RWPE1 (cell line): ENCODE measurements at places on chromosomes 7 and 10.

DNA sequence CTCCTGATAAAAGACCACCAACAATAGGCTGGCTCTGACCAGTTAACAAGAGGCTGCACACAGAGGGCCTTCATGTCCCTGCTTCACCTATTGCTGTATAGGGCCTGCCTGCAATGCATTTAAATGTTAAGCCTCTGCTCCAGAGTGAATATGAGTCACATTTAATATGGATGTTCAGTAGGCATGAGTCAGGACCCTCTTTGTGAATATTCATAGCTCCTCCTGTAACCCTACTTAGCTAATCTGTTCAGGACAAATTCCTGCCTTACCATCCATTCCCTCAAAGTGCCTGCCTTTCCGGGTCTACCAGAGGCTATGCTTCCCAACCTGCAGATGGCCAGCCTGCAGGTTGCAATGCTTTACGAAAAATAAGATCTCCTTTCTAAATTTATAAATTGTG lies 32.5 kb downstream of the ARHGAP22 start:
- no peak for DNase-seq

DNA sequence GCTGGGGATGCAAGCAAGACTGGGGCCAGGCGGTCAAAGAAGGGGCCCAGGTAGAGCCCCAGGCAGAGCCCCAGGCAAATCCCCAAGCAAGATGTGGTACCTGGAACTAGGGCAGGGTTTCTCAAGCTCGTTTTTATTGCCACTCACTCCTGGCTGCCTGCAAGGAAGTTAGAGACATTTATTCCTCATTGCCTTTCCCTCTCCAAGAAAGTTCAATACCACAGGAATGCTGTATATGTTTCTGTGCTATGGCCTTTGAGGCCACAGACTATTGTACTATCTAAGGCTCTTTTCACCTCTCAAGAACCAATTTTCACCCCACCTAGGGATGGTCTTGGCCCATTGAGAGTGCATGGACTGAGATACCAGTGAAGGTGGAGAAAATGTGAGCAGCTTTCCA lies 71.3 kb downstream of the TACC2 start:
- DNase-seq: no peak

DNA sequence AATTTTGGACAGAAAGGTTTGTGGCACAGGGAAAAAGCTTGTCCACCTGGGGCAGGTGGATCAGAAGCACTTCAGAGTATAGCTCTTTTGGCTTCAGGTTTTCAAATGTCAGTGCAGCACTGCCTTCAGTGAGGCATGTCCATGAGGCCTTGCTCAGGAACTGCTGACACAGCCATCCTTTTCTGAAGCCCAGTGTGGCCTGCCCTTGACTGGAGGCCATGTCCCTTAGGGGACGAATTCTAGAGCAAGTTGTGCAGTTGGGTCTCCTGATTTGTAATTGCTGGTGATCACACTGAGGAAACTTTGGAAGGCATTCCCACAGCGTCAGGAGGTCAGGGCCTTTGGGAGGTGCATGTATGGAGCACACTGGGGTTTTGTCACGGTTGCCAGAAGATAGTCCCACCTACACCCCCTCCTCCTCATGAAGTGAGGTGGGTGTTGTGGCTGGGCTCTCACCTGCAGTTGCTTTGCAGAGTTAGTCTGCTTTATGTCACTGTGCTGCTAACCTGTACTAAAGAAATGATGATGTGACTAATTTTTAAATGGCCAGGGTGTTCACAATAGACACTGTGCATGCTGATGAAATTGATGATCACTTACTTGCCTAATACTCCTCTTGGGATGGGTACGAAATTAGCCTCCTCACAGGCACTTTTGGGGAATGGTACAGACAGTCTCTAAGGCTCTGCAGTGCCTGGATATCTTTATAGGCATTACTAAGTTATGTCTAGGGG lies 41.7 kb downstream of the OGDH start:
- no peak for DNase-seq

DNA sequence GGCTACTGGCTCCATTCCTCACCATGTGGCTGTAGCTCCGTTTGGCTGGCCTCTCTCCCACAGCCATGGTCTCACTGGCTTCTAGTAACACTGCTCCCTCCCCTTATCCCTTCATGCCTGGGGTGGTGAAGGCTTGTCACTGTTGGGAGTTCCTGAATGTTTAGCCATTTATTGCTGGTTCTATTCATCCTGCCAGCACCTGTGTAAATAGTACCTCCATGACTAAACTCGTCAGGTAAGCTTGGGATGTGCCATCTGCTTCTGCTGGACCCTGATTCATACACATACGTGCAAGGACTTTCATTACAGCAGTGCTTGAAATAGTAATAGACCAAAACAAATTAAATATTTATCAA lies 61.6 kb downstream of the CCDC71L start:
- DNase-seq: peak; percentile 9

- no peak for DNase-seq
These were observed 6.4 kb downstream of the HOXA13 start for GRCh38 chr7:27193335-27194001.

GRCh38 chr7:80611779-80612178 lies 26.7 kb upstream of the CD36 start:
- no peak for DNase-seq

DNA sequence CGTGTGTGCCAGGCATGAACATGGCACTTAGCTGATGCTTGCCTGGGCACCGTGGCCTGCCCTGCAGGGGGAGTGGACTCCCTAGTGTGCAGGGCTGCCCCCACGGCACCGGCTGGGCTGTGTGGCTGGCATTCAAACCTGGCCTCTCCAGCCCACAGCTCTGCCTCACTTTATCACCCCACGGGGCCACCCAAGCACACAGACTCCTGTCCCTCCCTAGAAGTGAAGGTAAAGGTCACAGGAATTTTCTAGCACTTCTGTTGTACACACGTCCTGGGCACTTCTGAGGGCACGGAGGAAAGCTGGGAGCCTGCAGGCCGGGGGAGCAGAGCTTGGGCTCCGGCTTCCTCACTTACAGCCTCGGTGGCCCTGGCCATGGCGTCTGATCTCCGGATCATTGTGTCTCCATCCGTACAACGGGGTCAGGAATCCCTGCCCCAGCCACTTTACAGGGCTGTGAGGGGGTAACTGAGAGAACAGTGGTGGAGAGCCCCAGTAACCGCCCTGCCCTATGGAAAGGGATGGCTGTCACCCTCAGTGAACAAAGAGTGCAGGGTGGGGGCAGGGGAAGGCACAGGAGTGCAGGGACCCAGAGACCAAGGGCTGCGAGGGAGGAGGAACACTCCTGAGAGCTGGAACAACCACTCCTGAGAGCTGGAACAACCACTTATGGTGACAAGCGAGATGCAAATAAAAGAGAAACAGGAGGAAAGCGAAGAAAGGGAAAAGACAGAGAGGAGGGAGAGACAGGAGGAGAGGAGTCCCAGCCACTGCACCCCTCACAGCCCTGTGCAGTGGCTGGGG lies 3.9 kb upstream of the PYROXD2 start:
- no peak for DNase-seq

DNA sequence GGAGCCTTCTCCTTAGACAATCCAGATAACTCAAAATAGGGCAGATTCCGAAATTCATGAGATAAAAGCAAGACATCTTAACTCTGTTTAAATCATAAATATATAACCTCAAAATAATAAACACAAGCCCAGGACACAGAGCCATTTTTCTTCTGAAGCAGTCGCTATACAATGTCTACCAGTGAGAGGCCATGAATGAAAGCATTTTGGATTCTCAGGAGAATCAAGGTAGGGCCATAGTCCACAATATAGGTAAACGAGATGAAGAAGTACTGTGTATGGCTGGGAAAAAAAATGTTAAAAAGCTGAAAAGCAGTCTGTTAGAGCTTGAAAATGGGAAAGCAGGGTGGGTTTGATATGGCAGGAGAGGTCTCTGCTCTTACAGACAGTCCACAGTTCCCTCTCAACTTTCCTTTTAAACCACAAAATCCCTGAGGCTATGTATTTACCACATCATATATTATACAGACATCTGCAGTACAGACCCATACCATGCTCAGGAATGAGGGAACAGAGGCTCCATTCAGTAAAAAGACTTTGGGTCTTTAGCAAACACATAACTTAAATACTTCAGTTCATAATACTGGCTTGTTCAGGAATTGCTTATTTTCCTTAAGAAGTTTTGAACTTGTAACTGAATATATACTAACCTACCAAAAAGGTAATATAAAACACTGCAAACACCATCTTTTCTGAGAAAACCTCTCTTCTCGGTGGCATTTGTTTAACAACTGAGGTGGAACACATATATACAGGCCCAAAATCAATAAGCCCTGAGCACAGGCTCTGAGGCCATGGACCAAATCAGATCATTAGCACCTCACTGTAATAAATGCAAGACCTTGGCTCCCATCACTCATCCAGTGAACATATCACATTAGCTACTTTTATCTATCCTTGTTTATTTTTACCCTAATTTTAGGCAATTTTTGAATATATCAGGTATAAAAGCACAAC lies 109.3 kb downstream of the SORBS1 start:
- peak; percentile 22 for DNase-seq

- no peak for DNase-seq
These were observed 342.7 kb downstream of the GRID1 start for GRCh38 chr10:86023931-86024280.

DNA sequence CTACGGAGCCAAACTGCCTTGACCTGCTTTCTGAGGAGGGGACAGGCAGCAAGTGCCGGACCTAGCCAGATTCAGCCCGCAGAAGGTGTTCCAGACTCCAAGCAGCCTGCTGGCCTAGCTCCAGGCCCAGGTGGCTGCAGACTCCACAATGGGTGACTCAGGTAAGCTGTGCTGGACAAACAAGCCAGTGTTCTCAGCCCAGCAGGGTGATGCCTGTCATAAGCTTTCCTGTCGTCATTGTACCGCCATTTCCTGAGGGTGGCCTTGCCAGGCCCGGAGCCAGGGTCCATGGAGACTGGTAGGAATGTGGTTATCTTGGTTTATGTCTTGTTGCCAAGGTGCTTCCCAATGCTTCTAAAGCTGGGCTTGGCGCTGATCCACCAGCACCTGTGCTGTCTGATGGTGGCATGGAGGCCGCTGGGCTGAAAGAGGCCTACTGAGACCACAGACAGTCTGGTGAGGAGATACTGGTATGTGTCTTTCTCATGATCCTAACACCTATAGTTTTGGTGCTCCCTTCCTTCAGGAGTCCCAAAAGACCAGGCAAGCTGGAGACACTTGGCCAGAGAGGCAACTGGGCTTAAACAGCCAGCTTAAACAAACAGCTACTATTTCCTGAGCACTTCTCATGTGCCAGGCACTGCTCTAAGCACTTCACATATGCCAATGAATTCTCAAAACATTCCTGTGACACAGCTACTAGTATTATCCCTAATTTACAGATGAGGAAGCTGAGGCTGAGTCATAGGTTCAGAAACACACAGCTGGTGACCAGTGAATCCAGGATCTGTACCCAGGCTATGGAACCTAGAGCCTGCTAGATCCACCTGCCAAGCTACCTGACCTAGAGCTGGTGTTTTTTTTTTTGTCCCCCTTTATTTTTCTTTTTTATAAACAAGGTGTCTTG lies 42.0 kb downstream of the ZC3HC1 start:
- DNase-seq: peak; percentile 72

DNA sequence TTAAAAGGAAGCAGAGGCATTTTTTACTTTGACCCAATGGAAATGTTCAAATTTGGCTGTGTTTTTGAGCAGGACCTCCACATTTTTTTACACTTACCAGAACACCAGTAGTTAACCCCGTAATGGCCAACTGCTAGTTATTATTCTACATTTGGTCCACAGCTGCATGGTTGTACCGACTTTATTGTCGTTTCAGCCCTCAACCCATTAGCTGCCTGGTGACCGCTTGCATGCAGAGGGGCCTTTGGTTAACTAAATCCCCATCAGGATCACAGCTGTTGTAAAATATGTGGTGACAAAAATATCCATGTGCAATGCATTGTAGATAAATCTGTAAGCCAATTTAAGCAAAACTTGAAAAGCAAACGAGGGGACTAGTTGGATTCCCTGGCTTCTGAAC lies 342.2 kb upstream of the MEOX2 start:
- no peak for DNase-seq

DNA sequence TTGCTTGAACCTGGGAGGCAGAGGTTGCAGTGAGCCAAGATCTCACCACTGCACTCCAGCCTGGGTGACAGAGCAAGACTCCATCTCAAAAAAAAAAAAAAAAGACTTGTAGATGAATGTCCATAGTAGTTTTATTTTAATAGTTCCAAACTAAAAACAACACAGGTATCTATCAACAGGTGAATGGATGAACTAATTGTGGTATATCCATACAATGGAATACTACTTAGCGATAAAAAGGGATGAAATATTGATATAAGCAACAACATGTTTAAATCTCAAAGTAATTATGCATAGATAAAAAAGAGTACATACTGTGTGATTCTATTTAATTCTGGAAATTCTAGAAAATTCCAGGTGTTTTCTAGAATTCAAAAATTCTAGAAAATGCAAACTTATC lies 37.5 kb upstream of the MRPS16 start:
- no peak for DNase-seq

- DNase-seq: no peak
These were observed 36.6 kb downstream of the SLC25A28 start for GRCh38 chr10:99583687-99584086.

DNA sequence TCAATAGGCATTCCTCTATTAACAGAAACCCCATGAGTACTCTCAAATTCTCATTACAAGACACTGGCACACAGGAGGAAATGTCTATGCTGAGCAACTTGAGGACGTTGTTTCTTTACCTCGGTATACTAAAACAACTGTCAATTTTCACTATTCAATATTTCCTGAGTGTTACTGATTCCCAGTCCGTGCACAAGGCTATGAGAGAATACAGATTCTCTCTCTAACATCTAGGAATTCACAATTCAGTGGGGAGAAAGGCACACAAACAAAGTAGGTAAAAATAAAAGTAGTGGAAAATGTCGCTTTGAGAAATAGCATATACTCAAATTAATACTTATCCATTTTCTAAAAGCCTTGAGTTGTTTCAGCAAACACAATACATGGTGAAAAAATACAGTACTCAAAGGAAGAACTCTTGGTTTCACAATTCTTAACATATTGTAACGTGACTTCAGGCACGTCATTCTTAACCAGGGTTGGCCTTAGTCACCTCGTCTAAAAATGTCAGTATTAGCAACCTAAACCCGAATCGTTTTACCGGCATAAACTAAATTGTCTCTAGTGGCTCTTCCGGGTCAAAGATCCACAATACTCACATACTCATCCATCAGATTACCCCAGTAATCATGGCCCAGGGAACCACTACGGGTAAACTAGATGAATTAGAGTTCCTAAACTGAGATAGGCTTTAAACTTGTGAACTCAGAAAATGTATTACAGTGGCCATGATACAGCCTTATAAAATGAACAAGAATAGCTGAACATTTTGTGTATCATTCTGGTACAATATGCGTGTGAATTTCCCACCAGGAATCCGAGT lies 1.5 kb downstream of the IPMK start:
- peak; percentile 22 for DNase-seq

DNA sequence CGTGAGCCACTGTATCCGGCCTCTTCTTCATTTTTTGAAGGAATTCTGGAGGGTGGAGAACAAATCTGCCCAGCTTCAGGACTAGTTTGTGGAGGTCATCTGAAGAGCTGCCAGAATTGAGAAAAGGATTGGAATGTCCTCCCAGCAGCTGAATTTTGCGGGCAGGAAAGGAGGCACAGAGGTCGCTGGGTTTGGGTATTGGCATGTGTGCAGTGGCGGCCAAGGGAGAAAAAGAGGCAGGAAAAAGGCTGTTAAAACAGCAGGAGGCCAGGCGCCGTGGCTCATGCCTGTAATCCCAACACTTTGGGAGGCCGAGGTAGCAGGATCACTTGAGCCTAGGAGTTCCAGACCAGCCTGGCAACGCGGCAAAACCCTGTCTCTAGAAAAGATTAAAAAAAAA lies 80.4 kb downstream of the HIP1 start:
- no peak for DNase-seq
